ENCODE measurements at places on chromosomes 4 and X.

GRCh38 chrX:101550751-101551379 is 518 bp downstream of the ARMCX1 start:
- DNase-seq: no peak

GRCh38 chr4:67344594-67345380 is 200.5 kb downstream of the CENPC start:
- no peak for DNase-seq

DNA sequence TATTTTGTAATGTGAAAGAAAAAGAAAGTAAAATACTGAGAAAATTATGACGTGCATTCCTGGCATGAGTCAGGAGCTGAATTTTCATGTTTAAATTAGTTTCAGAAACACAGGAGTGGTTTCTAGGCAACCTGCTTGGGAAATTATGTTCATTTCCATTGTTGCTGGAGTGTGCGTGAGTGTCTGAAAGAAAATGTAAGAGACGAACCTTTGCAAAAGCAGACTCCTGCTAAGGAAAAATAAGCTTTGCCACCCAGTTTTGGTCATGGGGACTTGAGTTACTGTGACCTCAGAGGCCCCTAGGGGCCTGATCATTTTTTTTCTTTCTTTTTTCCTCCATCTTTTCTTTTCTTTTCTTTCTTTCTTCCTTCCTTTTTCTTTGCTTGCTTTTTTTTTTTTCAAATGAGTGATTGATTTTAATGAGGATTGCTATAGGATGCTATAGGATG is 18.8 kb upstream of the CHRNA9 start:
- DNase-seq: peak; percentile 26

GRCh38 chrX:37995428-37995827 is 10.9 kb upstream of the SYTL5 start:
- DNase-seq: no peak

- DNase-seq: no peak
Observed at GRCh38 chrX:29477878-29478277, 737.5 kb upstream of the MAGEB2 start.

GRCh38 chr4:61301271-61301670 is 101.1 kb downstream of the ADGRL3 start:
- DNase-seq: no peak

GRCh38 chr4:87042221-87042620 is 107.4 kb downstream of the AFF1 start:
- DNase-seq: no peak

DNA sequence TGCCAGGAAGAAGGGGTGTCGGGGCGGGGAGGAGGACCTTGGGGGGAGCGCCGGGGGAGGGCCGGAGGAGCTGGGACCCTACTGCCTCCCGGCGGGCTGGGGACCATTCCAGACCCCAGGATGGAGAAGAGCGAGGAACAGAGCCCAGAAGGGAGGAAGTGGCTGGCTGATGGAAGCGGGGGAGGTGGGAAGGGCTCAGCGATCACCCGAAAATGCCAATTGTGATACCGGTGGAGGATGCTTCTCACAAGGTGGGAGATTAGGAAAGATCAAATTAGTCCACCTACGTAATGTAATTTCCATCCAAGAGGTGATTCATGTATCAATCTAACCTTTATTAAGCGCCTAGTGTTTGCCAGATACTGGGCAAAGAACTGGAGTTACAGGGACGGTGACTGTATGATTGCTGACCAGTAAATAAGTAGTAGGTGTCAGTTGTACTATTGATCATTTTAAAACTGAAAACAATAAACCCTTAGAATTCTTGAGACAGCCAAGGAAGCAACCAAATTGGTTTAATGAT is 452 bp upstream of the RAI2 start:
- DNase-seq: no peak

GRCh38 chr4:37797374-37797773 is 29.1 kb upstream of the PGM2 start:
- DNase-seq: no peak

DNA sequence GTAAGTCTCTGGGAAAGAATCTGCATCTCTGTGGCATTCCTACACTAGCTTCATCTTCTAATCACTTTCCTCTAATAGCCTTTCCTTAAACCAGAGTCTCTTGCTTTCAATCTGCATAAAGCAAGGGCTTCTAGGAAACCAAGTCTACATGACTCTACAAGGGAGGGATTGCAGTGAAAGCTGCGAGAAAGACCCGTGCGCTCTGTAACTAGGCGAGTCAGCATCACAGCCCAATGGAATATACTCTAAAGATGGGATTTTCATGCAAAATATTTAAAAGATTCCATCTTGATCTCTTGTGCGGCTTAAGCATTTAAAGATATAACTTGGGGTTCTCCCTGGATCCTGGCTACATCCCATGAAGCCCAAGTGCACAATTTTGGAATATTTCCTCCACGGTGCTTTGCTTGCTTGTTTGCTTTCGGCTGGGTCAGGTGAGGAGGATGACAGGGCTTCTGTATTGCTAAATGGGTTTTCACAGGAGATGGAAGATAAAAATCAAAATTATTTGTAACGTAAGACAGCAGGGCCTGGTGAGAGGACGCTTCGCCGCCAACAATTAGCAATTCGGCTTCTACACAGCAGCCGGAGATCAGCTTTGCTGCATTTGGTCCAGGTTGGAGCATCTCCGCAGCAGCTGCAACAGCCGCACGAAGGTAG is 687 bp upstream of the GRIA2 start:
- DNase-seq: no peak

GRCh38 chr4:80685214-80685613 is 345.3 kb upstream of the BMP3 start:
- no peak for DNase-seq

- DNase-seq: no peak
Observed at GRCh38 chr4:122960611-122961000, 38.2 kb upstream of the NUDT6 start.

DNA sequence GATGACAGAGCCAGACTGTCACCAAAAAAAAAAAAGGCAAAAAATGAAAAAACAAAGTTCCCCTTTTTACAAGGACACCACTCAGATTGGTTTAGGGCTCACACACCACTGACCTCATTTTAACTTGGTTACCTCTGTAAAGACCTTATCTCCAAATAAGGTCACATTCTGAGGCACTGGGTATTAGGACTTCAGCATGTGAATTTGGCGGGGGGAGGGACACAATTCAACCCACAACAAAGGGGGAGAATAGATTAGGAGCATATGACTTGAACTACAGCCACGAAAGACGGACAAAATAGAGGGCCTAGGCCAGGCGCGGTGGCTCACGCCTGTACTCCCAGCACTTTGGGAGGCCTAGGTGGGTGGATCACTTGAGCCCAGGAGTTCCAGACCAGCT is 31.0 kb upstream of the ARAF start:
- DNase-seq: no peak

DNA sequence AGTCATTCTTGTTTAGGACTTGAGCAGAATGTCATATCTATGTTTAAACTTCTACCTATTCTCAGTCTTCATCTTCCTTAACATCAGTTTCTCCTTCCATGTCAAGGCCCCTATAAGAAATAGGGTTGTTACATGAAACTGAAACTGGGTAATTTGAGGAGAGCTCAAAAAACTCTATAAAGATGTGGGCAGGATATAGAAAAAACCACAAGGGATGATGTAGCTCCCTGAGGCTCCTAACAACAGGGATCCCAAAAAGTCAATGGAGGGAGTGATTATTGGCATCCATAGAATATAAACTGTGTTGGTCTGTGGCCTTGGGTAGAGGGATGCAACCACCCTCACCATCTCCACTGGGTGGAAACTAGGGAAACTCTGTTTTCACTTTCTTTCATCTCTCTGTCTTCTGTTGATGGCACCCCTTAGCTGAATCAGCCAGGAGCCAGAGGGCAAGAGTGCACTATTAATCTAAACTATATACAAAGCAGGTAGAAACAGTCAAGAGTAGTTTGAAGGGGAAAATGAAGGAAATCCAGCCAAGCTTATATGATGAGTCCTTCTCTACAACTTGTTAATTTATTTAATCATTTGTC is 27.6 kb downstream of the C4orf54 start:
- DNase-seq: no peak

DNA sequence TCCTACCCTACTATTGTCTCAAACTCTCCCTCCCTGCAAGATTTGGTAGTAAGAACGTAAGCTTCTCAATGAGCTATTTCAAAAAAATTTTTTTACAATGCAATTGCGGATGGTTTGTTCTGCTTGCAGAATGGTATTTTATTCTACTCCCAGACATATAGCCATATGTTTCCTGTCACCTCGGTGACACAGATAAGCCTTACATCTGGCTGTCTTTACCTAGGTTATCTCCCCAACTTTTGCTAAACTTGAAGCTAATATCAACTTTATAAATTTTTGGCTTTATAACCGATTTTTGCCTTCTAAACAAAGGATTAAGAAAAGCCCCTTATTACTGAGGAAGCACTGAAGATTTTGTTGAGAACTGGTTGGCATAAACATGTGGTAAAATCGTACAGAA is 331.5 kb downstream of the TENM3 start:
- no peak for DNase-seq

DNA sequence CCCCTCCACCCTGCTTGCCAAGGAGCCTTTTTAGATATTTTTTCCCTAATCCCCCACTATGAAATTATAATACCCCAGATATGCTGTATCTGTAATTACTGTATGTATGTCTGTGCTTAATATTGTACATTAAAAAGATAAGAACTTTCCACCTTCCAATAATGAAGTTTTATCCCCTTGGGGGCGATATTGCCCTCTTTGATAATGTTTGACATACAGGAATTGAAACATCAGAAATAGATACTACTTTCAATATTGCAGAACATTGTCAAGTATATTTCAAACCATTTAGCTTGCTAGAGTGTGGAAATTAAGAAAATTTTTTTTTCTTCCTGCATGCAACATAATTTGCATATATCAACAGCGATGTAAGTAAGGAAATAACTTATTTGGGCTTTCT is 58.9 kb downstream of the NAF1 start:
- DNase-seq: no peak

Data from activated CD4-positive, alpha-beta T cell treated with anti-CD3 and anti-CD28 coated beads for 4 hours (primary cell).